ENCODE measurements at places on chromosomes 1 and 21. TPM values are rescaled to one million over a fixed set of nuclear protein-coding genes. Genes with fewer than 3 reads are reported as not detected.
A peak's percentile ranks its signal among the peaks of the same experiment; 100 is the strongest.

ADAMTS5 gene
- total RNA-seq, result 14.5 TPM

KLF18 gene
- total RNA-seq, result not detected

BCAR3 gene
- total RNA-seq, result 47.2 TPM

KCNQ4 gene
- total RNA-seq, result 14.1 TPM

SIK1 gene
- total RNA-seq, result 11.5 TPM

- no peak for DNase-seq
These were observed 33.9 kb downstream of the WDR4 start for GRCh38 chr21:42845296-42845965.

DNA sequence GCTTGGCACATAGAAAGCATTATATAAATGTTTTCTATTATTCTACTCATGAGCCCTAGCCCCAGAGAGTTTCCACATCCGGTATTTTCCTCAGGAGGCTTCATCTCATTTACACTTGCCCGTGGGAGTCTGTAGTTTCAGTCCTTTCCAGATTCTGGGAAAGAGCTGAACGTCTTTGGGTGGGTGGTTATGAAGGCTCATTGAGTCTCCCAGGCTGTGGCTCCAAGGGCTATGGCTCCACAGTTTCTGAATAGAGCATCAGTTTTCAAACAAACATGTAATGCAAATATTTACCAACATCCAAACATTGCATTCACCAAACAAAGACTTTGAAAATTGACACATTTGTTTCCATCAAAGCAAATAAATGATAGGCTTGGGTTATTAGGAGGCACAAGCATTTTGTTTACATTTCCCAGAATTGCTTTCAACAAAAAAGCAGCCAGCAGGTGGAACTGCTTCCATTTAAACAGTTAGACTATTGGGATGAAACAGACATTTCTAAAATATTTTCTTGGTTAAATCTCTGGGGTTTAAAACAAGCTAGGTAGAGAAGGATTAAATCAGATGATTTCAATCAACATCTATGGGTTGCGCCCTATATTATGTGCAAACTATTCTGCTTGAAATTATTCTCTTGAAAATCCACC lies 1.3 kb upstream of the LEMD1 start:
- DNase-seq, result no peak

- DNase-seq, result no peak
These were observed 12.1 kb upstream of the FAM43B start for GRCh38 chr1:20540281-20540680.

DNA sequence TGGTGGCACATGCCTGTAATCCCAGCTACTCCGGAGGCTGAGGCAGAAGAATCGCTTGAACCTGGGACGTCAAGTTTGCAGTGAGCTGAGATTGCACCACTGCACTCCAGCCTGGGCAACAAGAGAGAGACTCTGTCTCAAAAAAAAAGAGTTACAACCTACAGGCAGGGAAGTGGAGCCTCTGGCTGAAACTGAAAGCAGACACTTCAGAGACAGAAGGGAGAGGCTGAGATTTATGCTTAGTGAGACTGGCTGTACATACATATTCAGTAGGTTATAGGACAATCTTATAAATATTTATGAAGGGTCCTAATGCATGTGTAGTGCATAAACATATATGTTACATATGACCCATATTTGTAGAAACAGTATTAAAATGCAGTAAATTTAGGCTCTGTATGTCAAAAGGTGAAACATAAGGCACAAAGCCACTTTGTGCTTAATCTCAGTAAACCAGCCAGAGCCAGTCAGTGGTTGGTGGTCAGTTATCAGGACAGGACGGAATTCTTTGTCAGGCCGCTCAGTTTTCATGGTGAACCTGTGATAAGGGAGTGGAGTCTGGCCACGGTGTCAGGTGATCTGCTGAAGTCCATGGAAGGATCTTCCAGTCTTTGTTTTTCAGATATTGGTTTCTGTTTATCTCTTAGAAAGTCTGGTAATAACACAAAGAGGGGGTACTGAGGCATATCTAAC lies 13.7 kb downstream of the RHEX start:
- DNase-seq, result no peak

DNA sequence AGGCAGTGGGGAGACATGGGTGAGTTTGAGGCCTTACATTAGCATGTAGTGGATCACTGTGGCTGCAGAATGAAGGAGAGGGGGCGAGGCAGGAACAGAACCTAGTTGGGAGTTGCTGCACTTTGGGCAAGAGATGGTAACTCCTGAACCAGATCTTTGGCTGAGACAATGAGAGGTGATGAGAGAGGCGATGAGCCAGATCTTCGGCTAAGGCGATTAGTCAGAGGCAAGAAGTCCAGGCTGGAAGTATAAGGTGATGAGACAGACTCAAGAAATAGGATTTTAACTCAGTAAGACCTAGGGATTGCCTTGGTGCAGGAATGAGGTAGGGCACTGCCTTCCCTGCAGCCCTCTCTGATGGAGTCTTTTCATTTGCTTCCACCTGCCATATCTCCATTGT lies 9.1 kb upstream of the ARTN start:
- DNase-seq, result no peak

DNA sequence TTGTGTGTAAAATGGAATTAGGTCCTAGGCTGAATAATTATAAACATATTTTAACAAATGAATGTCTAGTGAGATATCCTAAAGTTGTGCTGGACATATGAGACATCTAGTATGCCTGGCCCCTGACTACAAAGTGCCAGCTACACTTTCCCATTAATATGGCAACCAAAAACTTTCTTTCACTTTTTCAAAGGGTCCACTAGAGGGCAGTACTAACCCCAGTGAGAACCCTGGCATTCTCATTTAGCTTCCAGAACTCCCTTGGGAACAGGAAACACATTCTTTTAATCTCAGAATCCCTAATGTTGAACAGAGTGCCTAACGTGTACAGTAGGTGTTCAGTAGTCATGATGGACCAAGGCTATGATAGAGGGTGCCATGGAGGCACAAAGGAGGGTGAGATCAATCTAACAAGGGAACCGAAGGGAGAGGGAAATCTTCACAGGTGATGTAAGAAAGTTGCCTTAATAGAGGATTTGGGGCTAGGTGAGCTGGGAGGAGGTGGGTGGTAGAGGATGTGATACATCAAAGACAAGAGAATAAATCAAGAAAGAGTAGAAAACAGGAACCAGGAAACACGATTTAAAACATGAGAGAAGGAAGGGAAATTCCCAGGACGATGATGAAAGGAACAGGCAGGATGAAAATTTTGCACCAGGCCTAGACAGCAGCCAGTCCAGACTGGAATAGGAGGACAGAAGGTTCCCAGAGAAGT lies 41.6 kb downstream of the NSL1 start:
- no peak for DNase-seq

DNA sequence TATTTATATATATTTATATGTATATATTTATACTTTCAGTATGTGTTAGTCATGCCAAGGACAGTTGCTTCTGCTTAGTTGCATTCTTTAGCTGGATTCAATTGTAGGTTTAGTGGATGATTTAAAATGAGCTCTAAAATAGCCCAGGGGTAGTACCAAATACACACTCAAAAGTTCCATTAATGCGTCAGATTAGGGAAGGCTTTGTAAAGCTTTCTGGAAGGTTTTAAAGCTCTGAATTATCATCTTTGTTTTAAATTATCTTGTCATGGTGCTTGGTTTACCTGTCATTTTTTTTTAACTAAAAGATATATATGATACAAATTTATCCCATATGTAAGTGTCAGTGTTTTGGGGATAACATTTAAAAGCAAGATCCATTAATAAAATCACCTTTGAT lies 242.7 kb upstream of the ADAMTS5 start:
- DNase-seq, result no peak

DNA sequence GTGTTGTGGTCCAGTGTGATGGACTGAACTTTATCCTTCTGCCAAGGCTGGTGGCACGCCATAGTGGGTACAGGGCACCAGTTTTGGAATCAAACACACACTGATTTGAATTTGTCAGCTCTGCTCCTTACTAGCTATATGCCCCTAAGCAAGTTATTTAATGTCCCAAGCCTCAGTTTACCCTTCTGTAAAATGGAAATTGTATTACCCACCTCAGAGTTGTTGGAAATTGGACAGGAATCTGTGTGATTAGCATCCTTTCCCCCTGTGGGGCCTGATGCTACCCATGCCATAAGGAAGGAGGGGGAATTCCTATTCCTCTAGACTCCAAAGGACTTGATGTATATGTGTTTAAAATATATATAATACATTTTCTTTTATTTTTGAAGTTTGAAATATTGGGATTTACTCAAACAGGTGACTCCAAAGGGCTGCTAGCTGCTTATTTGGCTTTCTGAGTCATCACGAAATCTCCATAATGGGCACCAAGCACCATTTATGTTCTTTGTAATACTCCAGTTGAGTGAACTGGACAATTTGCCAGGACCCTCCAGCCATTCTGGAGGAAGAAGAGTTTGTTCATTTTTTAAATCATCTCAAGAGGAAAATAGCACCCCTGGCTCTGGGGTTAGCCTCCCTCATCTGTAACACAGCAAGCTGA lies 224.5 kb upstream of the TMEM51 start:
- DNase-seq, result no peak

GRCh38 chr1:167981933-167982332 lies 45.1 kb upstream of the MPC2 start:
- no peak for DNase-seq

DNA sequence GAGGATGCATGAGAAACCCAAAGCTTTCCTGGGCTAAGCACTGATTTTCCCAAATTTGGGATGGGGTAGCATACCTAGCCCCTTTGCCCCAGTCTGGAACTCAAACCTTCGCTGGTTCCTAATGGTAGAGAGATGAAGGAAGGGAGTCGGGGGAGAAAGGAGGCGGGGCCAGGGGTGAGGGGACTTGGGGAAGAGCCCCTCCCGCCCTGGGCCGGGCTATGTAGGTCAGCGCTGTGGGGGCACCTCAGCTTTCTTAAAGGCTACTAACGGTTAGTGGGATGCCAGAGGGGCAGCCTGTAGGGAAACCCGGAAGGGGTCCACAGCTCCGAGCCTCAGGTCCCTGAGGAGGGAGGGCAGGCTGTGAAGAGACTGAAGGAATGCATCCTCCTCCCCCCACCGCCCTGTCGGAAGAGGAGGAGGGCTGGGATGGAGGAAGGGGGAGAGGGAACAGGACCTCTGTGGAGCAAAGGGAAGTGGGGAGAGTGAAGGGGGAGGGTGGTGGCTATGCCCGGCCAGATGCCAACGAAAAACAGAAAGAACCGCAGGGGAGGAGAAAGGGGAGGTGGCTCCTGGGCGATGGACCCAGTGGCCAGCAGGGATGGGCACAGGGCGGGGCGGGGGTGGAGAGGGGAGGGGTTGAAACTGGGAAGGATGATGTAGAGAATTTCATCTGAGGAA lies 1.3 kb downstream of the CADM3 start:
- DNase-seq, result no peak

- DNase-seq, result no peak
These were observed 15.7 kb downstream of the FOXJ3 start for GRCh38 chr1:42319128-42319851.

GRCh38 chr1:246111570-246111969 lies 395.5 kb downstream of the SMYD3 start:
- DNase-seq, result no peak

- peak; percentile 29 for DNase-seq
These were observed 24.7 kb downstream of the CLIC4 start for GRCh38 chr1:24769656-24770651.

DNA sequence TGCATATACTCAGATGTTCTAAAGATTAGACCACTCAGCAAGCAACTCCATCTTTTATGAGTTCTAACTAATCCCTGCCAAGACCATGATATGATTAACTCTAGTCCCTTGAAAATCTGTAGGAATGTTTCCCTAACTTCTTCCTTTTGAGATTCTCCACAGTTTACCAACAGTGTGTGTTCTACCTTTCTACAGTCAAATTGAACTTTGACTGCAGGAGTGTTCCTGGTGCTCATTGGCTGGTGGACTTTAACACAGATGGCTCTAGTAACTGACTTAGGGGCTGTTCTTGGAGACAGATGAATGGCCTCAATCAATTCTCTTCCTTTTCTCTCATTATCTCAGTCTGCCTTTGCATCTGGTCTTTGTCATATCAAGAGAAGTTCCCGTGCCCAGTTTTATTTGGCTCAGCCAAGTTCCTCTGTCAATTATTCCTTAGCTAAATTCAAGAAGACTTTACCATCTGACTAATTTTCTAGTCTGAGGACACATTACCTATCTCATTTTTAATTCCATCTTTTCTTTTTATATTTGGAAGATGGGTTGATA lies 643.9 kb upstream of the CAMK1G start:
- DNase-seq, result no peak

- DNase-seq, result no peak
These were observed 30.3 kb downstream of the SSBP3 start for GRCh38 chr1:54375712-54376429.

DNA sequence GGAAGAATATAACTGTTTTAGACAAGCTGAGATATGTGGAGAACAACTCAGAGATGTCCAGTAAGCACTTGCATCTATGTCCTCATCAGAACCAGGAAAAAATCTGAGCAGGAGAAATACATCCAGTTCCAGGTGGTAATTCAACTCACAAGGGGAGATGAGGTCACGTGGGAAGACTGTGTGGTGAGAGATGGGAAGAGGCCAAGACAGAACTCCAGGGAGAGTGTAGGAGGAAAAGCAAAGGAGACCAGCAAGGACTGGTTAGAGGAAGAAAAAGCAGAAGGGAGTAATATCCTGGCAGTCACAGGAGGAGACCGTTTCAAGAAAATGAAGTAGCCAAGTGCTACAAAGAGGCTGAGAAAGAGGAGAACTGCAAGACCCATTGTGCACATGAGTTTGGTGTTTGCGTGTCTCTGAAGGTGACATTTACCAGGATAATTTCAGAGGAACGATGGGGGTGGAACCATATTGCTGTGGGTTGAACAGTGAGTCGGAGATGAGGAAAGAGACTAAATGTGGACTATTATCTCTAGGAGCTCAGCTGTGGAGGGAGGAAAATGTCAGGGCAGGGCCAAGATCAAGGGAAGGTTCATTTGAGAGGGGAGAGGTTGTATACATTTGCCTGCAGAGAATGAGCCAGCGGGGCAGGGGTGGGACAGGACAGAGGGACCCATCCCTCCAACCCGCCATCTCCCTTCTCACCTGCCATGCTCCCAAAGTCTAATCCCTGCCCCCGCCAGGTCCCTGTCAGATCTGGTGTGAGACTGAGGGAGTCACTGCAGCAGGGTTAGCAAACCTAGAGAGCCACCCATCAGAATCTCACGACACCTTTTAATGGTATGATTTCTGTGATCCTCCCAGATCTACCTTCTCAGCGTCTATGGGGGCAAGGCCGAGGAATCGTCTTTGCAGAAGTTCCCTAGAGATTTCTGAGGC lies 24.9 kb downstream of the SUSD4 start:
- no peak for DNase-seq

GRCh38 chr1:229137271-229137670 lies 133.6 kb upstream of the RAB4A start:
- no peak for DNase-seq

GRCh38 chr1:41673806-41674205 lies 189.3 kb upstream of the EDN2 start:
- no peak for DNase-seq
